Hypothalamus (tissue), 51 donors: ENCODE measurements at places on chromosomes 11 and 22.

GRCh38 chr11:65915821-65916251 lies 3.0 kb downstream of the C11orf68 start:
- DNase-seq: peak; percentile 35

GRCh38 chr11:117612177-117612576 lies 184.8 kb downstream of the DSCAML1 start:
- DNase-seq: no peak

DNA sequence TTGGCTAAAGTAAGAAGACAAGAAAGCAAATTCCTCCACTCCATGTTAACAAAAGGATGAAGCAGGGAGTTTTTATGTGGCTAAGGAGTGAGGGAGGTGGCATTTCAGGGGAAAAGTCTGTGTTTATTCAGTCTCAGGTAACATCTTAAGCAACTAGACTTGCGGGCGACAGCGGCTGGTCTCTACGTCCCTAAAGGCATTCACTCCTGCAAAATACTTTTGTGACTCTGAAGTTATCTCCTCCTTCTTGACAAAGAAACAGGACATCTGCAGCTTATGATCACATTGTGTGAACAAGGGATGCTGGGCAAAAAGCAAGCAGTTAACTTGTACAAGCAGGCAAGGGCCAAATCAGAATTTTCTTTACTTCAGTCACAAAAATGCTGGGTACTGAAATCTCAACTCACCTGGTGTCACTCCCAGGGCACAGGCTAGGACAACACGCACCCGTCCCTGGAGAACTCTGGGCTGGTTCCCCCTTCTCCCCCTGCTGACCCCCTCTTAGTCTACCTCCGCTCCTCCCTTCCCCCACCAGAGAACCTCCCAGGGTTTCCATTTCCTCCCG lies 38.3 kb downstream of the IGLL5 start:
- no peak for DNase-seq

DNA sequence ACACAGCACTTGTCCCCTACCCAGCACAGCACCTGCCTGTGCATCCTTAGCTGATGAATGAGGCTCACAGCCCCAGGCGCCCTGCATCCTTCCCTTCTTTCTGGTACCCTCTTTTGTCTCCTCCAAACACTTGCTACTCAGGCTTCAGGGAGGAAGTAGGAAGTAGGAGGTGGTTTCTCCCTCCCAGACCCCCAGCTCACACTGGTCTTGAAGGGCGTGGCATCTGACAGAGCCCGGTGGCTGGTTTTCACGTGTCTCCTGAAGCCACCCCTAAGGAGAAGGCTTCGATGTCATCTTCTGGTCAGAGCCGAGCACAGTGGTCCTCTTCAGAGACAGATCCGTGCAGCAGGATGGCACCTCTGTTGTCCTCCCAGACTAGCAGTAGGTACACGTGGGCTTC lies 109.8 kb downstream of the PTPRJ start:
- no peak for DNase-seq

- peak; percentile 95 for DNase-seq
Observed at GRCh38 chr11:130314750-130315285, at the start of gene ZBTB44. TSS of gene ZBTB44 (minus strand) at chr11:130314917. CDS start at chr11:130261873, 53,044 bp downstream.

DNA sequence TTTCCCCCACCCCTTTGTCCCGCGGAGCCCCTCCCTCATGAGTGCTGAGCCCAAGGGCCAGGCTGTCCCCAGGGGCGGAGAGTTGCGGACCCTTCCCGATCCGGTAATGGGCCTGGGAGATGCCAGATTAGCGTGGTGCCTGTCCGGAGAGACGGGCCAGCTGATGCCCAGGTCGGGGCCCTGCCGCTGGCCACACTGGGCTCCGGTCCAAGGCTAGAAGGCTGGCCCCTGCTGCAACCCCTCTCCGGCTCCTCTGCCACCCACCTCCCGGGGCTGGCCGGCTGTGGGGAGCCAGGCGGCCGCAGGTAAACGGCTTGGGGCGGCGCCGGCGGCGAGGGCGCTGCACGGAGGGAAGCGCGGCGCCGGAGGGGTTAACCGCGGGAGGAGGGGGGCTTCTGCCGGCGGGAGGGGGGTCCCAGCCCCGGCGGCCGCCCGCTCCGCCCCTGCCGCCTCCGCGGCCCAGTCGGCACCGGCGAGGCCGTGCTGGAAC lies at the start of gene KCNK4:
Gene KCNK4, plus strand, starts transcription at position 41 of the 490 bp plus-strand sequence. CDS start 1,717 bp downstream, outside the sequence.
- DNase-seq: no peak

DNA sequence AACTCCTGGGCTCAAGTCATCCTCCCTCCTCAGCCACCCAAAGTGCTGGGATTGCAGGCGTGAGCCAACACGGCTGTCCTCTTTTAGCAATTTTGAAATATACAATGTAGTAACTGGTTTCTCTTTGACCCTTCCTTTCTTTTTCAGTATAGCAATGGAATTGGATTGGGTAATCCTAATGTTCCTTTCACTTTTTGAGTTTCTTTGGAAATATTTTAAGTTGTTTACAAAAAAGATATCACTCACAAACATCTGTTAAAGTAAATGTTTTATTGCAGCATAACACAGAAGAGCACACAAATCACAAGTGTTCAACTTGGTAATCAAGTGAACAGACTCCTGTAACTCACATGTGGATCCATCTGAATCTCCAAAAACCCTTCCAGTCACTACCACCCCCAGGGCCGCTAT lies 44.6 kb upstream of the EP300 start:
- DNase-seq: no peak
